ENCODE measurements at places on chromosomes 11 and 22.

GRCh38 chr22:19503869-19504268 lies 20.3 kb downstream of the CLDN5 start:
- DNase-seq = peak; percentile 15

- no peak for DNase-seq
These were observed 359.0 kb downstream of the JRKL start for GRCh38 chr11:96748639-96749370.

- no peak for DNase-seq
These were observed 1487.3 kb downstream of the TBC1D22A start for GRCh38 chr22:48249713-48250268.

DNA sequence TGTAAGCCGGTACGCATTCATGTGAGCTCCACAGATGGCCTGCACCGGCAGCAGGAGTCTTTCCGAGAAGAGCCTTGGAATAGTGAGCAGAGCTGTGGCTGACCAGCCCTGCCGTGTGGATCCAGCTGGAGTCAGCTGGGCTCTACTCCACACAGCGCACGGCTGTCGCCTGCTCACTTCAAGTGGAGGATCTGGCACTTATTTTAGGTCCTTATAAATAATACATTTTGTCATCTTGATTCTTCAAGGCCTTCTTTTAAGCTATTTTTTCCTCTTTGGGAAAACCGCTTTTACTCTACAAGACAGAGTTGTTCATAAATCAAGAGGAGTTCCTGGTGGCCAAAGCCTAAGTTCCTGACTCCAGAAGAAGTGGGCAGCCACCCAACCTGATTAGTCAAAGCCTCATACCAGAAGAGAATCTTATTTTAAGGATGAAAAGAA lies 93.8 kb downstream of the KCNC1 start:
- DNase-seq = no peak

GRCh38 chr11:84947970-84948580 lies 679.1 kb downstream of the DLG2 start:
- no peak for DNase-seq

DNA sequence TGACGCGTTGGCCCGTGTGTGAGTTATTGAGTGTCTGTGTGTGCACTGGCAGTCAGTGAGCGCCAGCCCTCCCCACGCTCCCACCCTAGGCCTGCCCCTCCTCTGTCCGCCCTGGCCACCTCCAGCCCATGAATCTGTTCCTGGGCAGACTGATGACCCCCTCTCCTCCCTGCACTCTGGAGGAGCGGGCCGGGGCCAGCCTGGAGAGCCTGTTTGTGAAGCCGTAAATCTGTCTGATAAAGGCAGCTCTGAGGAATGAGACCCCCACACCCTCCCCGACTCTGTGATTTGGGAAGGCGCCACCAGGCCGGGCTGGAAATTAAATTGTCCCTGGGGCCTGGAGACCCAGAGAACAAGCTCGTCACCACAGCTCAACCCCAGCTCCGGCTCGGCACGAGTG lies 8.6 kb downstream of the TSSC4 start:
- DNase-seq = no peak

GRCh38 chr11:109027851-109028250 lies 363.0 kb downstream of the DDX10 start:
- no peak for DNase-seq

GRCh38 chr11:133993921-133994320 lies 37.2 kb upstream of the IGSF9B start:
- no peak for DNase-seq

DNA sequence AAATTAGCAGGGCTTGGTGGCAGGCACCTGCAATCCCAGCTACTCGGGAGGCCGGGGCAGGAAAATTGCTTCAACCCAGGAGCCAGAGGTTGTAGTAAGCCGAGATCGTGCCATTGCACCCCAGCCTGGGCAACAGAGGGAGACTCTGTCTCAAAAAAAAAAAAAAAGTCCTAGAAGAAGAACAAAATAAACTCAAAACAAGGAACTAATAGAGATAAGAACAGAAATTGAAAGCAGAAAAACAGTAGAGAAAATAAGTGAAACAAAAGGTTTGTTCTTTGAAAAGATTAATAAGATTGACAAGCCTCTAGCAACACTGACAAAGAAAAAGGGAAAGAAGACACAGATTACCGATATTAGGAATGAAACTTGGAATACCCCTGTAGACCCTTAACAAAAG lies 45.1 kb upstream of the CBX7 start:
- no peak for DNase-seq

DNA sequence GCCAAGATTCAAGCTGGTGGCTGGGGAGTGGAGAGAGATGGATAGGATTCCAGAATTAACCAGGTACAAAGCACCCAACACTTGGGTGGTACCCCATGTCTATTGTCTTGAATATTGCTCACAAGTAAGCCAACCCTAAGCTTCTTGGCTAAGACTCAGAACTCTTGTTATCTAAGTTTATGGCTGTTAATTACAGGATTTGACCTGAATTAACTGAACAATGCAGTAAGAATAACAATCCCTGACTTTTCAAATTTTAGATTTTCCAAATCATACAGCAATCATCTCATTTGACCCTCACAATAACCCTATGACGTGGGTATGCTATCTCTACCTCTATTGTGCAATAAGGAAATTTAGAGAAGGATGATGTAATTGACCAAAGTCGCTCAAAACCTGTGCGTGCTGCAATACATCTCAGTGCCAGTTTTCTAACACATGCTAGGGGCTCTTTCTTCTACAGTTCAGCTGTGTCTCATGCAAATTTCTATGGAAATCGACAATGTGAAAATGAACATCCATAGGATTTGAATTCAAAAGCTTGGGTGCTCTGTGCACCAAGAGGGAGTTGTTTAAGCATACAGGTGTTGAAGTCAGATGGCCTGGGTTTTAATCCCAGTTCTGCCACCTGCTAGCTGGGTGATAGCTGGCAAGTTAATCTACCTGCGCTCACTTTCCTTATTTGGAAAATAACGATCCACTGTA lies 40.1 kb upstream of the APLNR start:
- DNase-seq = peak; percentile 62

DNA sequence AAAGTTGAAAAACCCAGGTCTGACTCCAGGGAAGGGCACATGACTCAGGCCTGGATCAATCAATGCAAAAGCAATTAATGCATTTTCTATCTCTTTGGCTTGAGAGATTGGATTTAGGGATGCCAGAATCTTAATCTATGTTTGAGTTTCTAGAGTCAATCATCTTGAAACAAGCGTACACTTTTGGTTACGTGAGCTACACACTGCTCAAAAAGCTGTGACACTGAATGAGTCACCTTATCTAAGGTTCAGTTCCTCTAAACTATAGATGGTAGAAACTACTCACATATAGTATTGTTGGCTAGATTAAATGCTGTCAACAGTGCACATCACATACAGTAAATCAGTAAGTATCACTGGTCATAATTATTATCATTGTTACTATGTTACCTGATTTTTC lies 24.2 kb downstream of the MRE11 start:
- no peak for DNase-seq

DNA sequence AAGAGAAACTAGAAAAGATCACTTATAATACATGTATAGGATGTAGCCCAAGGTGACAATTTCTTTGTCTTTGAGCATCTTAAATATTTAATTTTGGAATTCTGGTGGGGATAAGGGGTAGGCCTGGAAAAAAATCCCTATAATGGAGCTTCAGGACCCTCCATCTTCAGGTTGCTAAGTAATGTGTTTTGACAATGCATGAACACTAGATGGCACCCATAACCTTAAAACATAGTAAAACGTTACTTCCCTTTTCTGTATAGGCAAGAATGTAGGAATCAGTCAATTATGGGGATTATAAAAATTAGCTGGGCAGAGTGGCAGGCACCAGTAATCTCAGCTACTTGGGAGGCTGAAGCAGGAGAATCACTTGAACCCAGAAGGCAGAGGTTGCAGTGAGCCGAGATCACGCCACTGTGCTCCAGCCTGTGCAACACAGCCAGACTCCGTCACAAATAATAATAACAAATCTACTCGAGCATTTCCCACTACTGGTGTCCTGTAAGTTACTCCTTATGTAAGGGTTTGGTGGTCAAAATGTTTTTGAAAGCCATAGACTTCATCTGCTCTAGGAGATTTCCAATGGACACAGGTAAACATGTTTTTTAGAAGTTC lies 541.9 kb upstream of the CCDC90B start:
- DNase-seq = peak; percentile 82

DNA sequence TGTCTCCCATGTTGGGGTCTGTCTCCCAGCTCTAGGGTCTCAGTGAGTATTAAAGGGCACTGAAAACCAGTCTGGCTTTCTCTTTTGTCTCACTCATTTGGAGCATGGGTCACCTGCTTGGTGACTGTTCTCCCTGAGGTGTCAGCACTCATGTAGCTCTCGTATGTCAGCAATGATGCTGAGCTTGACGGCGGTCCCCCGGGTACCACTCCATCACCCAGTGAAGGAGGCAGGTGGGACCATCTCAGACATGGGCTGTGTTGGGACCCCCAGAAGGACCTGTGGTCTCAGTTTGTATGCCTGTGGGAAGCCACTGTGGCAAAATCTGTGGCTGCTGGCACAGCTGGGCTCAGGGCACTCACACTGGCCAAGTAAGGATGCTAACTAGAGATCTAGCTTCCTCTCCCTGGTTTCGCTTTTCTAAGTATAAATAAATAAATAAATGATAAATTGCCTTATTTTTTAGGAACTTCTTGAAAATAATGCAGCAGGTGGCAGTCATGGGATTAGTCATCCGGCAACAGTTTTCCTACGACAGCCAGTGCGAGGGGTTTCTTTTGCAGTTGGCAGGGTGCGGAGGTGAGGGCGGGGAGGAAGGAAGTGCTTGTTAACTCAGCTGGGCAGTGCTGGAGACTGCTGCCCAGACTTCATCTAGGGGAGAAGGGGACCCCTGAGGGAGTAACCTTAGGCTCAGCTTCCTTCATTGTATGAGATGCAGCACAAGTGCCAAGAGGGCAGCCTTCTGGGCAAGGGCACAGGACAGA lies 48.8 kb downstream of the OSBP2 start:
- DNase-seq = no peak

DNA sequence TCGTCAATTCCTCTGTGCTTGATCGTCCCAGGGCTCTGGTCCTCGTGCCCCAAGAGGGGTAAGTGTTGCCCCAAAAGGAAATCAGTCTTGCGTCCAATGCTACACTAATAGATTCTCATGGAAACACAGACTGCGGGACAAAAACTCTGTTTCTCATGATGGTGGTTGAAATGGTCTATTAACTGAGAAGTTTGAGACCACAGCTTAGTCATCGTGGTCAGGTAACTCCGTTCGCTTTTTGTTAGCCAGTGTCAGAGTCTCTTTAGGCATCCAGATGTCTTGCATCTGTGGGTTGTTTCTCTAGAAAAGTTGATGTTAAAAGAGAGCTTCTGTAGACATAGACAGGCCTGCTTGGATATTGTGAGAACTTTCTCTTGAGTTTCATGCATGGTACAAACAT lies 104.6 kb upstream of the SORL1-AS1 start:
- no peak for DNase-seq

- DNase-seq = no peak
These were observed 66.0 kb upstream of the TENM4 start for GRCh38 chr11:79506734-79507344.

DNA sequence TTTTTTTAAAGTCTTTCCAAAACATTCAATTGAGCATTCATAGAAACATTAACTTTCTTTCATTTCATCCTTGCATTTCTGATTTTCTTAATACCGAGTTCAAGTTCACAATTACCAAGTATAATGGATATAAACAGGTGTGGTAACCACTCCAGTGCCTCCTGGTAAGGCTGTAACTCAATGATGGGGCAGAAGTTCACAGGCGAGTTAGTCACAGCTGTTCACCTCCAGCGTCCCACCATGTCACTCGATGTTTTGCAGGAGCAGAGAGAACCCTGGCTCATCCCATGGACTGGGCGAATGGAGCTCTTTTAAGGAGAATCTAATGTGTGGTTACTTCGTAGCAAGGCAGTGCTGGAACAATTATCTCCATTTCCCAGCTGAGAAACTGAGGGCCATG lies 94.4 kb upstream of the ALX4 start:
- no peak for DNase-seq

DNA sequence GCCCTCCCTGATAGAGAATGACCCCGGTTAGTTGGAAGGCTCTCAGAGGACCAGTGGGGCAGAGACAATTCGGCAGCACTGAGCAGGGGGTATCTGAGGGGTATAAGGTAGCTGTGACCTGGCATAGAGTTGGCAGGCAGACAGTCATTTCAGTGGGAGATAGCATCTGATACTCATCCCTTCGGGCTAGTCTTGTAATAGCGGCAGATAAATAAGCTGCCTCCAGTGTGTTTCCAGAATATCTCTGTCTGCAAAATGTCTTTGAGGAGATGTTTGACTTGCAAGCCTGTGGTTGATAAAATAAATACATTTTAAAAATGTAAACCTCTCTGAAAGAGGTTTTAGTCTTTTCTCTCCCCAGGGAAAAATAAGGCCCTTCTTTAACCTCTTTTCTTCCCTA lies 54.2 kb downstream of the TEAD1 start:
- no peak for DNase-seq

DNA sequence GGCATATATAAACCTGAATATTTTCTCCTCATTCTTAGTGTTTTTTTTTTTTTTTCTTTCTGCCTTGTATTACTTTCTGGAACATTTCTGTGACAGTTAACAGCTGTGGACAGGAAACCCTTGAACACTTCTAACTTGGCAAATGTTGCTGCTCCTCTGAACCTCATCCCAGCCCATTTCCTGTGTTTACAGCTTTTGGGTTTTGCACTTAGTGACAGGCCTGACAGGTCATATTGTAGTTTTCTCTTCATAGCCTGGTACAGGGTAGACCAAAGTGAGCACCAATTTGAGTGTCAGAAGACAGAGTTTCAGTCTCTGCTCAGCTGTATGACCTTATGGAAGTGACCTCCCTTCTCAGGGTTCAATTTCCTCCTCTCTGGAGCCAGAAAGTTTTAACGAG lies 91.6 kb downstream of the STIM1 start:
- DNase-seq = no peak

- no peak for DNase-seq
These were observed 342.1 kb upstream of the SYN3 start for GRCh38 chr22:33400061-33400840.

GRCh38 chr11:111409915-111410314 lies 30.8 kb upstream of the POU2AF1 start:
- no peak for DNase-seq

GRCh38 chr22:20235389-20235991 lies 32.6 kb downstream of the RTN4R start:
- no peak for DNase-seq

Data from NCI-H82 (cell line).